ENCODE measurements at places on chromosomes 12 and 14. TPM values are rescaled to one million over a fixed set of nuclear protein-coding genes. Genes with fewer than 3 reads are reported as not detected.

DNA sequence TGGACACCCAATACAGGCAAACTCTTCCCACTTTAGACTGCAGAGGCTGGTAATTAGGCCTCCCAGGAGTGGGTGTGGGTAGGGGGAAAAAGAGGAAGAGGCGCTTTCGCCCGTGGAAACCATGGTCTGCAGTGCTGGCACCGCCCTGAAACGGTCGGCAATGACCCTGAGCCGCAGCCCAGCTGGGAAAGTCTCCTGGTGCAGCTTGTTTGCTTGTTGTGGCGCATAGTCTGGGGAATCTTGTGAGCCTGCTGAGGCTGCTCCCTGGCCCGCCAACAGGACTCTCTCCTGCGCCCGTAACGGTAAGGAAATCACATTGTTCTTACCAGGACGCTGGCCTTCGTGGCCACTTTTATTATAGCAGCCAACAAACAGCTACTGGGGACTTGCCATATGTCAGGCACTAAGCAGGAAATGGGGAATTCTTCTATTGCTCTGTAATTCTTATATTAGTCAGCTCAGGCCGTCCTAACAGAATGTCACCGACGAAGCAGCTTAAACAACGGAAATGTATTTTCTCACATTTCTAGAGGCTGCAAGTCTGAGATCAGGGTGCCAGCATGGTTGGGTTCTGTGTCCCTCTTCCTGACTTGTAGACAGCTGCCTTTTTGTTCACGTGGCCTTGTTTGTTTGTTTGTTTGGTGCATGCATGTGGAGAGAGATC, 52.5 kb upstream of the RIN3 start:
- DNase-seq = peak; percentile 58

- DNase-seq = peak; percentile 55
Observed at GRCh38 chr14:50447461-50447860, 50.8 kb upstream of the CDKL1 start.

DNA sequence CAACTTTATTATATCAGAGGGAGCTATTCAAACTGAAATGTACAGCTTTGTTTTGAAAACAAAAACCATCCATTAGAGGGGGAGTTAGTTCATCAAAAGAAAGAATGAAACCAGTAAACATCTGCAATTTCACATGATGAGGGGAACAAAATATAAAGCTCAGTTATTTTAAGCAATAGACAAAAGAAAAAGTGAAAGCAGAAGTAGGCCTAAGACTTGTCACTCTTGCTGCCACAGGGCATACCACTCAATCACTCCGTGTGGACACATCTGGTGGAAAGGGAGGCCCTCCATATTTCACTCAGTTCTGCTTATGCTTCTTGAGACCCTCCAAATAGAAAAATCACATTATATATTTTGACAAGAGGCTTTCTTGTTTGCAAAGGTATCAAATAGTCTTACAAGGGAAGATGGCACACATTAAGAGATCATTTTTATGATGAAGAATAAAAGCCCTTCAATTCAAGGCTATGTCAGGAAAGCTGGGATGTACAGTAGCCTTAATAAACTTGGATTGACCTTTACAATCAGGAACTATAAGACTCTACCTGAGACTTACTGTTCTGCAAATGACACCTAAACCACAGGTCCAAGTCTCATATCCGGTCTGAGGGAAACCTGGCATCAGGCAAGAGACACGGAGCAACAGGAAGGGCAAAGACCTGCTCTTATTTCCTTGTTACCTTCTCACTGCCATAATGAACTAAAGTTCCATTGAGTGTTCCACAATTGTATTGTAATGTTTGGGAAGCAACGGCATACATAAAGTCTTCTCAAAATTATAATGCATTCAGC, 222.5 kb upstream of the GRIP1 start:
- no peak for DNase-seq

- DNase-seq = no peak
Observed at GRCh38 chr12:92035477-92035876, 110.2 kb downstream of the BTG1 start.

DNA sequence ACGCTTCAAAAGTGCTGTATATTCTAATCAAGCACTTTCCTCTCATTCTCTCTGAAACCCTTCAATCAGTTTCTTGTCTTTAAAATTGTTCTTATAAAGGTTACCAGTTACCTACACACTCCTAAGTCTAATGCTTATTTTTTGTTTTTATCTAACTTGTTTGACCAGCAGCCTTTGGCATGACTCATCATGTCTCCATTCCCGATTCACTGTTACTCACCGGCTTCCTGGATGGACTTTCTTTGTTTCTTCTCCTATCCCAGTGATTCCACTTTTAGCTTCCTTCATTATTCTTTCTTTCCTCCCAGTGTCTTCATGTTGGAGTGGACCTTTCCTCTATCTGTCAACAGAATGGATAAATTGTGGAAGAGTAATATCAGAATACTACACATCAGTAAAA, 368.6 kb upstream of the CCDC196 start:
- peak; percentile 77 for DNase-seq

- no peak for DNase-seq
Observed at GRCh38 chr12:92463171-92463570, 239.6 kb upstream of the PLEKHG7 start.

Gene BCAT1
- 186 TPM for total RNA-seq

GRCh38 chr12:4272424-4273272, 914 bp upstream of the CCND2 start:
- DNase-seq = no peak

DNA sequence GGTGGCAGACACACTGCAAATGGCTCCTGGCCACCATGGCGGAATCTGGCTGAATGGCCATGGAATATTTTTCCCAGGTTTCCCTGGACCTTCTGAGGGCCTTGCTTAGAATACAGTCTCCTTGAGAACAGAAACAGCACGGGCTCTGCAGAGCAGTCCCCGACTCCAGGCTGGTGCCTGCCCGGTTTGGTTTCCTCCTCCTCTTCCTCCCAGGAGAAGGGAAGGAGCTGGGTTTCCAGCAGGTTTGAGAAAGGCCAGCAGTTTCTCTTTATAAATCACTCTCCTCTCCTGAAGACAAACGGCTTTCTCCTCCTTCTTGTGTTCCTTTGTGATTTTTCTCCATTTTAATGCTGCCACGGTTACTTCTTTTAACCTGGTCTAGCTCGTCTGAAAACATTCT, 106.8 kb upstream of the RFLNA start:
- DNase-seq = no peak

DNA sequence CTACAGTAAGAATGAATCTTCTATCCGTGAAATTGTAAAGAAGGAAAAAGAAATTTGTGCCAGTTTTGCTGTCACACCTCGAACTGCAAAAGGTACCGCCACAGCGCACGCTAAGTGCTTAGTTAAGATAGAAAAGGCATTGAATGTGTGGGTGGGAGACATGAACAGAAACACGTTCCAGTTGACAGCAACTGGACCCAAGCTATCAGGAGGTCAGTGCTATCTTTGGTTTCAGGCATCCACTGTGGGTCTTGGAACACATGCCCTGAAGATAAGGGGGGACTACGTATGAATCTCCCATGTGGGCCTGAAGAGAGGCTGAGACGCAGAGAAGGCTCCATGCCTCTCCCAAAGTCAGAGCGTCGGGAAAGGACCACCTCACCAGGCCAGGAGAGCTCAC, 9.8 kb downstream of the IFFO1 start:
- DNase-seq = no peak

DNA sequence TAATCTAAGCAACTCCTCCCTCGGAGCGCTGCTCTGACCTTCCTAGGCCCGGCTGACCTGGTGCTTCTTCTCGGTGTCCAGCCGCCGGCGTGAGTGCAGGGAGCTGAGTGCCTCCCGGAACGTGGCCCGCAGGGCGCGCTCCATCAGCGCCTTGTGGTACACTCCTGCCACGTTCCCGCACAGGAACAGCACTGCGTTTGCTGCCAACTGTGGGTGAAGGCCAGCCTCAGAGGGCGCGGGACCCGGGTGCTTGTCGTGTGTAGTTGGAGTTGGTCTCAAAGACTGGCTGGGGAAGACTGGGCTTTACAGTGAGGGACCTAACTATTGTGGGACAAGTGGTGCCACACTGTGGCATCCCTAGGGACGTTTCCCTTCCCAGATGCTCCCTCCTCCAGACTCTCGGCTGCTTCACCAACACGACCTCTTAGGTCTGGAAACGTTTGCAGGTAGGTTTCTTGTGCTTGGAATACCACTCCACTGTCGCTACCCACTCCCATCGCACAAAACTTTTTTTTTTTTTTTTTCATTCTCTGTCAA, 3.1 kb downstream of the ADCY4 start:
- DNase-seq = no peak

GRCh38 chr12:68856510-68856909, 48.5 kb downstream of the MDM2 start:
- no peak for DNase-seq

DNA sequence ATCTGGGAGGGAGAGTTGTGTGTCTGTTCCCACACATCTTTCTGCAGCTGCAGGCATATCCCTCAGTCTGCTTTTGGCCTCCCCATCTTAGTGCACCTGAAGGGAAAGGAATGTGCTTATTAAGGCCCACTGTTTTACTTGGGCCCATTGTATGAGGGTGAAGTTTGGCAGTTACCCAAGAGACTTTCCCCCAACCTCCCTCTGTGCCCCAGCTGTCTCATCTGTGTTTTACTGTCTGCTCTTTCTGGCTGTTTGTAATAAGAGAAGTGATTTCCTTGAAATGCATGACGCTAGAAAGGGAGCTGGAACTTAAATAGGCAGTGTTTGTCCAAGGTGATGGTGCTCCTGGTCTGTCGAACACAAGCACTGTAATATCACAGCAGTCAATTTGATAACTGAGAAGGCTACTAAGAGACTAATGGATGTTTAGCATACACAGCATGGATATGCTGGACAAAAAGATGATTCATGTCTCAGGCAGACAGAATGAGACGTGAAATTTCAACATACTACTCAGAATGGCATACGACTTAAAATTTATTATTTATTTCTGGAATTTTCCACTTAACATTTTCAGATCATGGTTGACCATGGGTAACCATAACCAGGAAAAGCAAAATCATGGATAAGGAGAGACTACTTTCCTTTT, 43.6 kb downstream of the FSCB start:
- DNase-seq = no peak

- no peak for DNase-seq
Observed at GRCh38 chr12:92403210-92404175, 257.8 kb upstream of the BTG1 start.

DNA sequence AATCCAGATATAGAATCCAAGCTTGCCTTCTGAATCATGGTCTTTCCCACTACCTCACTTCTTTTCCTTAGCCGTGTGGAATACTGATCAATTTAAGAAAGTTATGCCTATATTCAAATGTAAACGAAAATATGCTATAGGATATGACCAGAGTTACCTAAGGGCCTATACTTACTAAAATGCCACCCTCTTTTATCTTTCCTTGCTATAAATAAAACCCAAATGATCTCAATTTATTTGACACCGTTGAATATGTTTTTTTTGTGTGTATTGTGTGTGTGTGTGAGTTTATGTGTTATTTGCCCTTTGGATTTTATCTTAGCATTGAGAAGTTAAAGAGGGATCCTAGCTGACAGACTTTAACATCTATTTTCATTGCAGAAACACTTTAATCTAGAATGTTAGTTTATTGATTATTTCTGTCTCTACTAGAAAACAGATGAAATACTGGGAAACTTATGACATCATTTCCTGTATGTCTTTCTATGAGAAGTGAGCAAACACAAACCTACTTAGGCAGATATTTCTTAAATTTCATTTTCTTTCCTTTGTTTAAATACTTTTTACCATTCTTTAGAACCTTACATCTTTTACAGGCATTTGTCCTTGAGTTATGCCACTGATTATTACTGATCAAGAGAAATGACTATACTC, 2.0 kb upstream of the TAS2R9 start:
- no peak for DNase-seq

- peak; percentile 93 for DNase-seq
Observed at GRCh38 chr12:12896260-12896659, 4.9 kb downstream of the GPRC5A start.

- DNase-seq = no peak
Observed at GRCh38 chr14:89429199-89430181, 12.5 kb upstream of the FOXN3 start.

Gene EFS
- 10.8 TPM for total RNA-seq

Gene PLEKHD1
- total RNA-seq = not detected

Gene PTPRQ
- total RNA-seq = 32.1 TPM

GRCh38 chr14:103949131-103949790, 6.9 kb upstream of the RD3L start:
- DNase-seq = no peak

Gene VRTN
- total RNA-seq = not detected

DNA sequence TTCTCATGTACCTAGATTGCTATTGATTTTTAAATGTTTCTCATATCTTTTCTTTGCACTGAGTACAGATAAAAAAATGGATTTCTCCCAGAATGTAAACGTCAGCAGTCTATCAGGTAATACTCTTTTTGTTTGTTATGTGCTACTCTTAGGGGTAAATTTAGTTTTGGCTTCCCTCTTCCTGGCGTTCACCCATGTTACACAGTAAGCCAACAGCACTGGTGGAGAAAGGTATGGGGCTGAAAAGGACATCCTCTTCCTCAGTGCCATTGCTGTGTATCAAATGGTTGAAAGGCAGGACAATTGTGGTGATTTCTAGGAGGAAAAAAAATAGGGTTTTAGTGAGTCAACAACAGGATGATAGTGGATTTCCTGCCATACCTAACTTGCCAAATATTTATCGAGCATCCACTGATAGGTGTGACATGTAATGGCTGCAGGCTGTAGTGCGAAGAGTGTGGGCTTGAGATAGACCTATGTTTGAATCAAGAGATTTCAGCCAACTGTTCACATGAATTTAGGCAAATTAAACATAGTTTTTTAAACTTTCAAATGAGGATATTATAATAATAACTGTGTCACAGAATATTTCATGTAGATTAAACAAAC, 7.5 kb downstream of the KLRF2 start:
- DNase-seq = no peak

GRCh38 chr12:47095446-47096236, 15.9 kb upstream of the AMIGO2 start:
- DNase-seq = peak; percentile 78

- no peak for DNase-seq
Observed at GRCh38 chr14:57418999-57419398, 28.6 kb downstream of the NAA30 start.

DNA sequence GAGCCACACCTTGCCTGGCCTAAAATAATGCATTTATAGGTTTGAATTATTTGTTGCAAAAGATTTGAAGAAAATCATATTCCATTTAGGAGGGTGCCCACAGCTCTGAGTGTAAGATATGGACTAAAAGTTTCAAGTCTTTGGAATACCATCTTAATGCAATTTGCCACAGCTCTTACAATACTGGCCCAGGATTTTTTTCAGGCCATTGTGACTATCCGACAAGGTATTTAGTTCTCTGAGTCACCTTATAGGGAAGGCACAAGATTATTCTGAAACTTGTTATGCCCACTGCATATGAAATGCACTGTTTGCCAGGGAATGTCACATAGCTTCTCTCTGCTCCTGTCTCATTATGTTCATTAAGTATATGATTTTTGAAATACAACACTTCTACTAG, 29.6 kb upstream of the SLC6A13 start:
- DNase-seq = no peak
